Motor neuron (in vitro differentiated cells): ENCODE measurements at places on chromosomes 2 and 18. TPM values are rescaled to one million over a fixed set of nuclear protein-coding genes. Genes with fewer than 3 reads are reported as not detected.
A peak's percentile ranks its signal among the peaks of the same experiment; 100 is the strongest.

RAB6C gene
- 0.83 and 1.4 TPM in 2 replicates for total RNA-seq

SYT4 gene
- total RNA-seq = 0.28 TPM in 1 of 2 replicates, not detected in the other

C1D gene
- total RNA-seq = 24.8 and 27.7 TPM in 2 replicates

IL1B gene
- 0.26 TPM in 1 of 2 replicates, not detected in the other for total RNA-seq

GRCh38 chr18:75207310-75208154, 1.4 kb downstream of the PTGR3 start:
- no peak for ATAC-seq

DNA sequence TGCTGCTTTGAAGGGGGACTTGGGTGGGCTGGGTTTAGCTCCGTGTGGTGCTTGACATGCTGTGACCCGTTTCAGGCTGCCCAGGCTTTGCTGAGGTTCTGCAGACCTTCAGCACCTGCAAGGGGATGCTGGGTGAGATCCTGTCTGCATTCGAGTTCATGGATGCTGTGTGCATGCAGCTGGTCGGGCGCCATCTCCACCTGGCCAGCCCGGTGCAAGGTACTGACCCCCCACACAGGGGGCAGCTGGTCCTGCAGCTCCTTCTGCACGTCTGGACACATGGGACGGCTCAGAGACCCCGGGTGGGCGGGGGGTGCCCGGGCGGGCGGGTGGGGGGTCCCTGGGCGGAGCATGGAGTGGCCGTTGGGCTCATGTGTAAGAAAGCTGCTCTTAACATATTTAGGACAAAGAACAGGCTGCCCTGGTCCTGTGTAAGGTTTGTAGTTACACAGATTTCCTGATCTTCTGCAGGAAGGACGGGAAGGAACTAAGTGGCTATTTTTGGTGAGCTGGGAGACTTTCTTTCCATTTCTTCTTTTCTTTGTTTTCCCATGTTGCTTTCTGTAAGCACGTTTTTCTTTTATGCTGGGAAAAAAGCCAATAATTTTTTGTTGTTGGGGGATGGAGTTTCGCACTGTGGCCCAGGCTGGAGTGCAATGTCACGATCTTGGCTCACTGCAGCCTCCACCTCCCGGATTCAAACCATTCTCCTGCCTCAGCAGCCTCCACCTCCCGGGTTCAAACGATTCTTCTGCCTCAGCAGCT, 15.8 kb downstream of the D2HGDH start:
- ATAC-seq = no peak

- ATAC-seq = no peak
Observed at GRCh38 chr2:78351208-78351607, 674.3 kb upstream of the REG3G start.

DNA sequence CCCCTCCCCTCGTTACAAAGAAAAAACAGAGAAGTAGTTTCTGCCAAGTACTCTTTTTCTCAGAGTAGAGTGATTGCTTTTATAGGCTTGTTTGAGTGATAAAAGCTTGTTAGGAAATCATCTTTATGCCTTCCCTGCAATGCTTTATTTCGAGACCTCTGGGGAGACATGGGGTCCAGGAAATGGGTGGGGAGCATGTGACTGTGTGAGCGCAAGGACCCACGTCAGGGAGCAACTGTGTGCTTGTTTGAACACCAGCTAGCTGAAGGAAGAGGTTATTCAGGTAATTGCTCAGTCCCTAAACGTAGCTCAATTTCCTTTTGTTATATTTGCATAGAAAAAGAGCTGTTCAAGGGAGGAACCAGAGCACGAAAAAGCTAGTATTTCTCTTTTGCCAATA, 187.3 kb downstream of the FAM210A start:
- ATAC-seq = no peak

DNA sequence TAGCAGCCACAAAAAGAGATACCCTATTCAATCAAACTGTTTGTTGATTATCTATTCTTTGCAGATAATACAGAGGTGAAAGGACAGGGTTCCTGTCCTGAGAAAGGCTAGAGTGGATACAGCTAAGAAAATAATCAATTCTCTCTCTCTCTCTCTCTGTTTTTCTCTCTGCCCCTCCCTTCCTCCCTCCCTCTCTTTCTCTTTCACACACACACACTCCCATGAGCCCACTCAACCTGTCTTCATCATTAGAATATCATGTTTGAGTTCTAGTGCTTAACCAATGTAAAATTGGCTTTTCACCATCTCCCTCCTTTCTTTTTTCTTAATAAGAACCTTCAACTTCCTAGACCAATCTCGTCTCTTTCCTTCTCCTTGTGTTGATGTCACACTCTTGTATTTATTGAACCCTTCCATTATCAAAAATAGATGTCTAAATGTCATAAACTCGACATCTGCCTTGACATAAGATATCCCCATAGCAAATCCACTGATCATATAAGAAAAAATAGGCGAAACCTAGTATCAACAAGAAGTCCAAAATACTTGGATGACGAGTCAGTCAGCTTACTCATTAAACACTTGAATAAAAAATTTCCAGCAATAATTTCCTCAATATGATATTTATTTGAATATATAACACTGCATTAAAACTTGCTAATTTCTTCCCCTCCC, 42.8 kb upstream of the CYTIP start:
- ATAC-seq = no peak

GRCh38 chr2:28411166-28411755, 18.6 kb downstream of the FOSL2 start:
- no peak for ATAC-seq

DNA sequence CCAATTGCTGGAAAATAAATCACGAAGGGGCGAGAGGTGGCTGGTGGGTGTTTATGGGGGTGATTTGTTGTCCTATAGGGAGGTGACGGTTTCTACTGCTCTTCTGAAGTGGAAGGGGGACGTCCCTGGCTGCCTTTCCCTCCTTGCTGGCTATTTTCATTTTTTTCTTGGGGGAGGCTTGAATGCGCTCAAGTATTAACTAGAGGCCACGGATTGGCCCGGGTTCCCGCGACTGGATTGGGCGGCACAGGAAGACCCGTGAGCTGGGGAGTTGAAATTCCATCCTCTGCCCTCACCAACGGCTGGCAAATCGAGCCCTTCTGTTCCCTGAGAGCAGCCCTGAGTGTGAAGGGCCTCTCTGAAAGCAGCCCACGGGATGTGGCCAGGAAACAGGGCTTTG, 176.5 kb upstream of the SPRED2 start:
- no peak for ATAC-seq

GRCh38 chr18:58054041-58054781, 10.2 kb downstream of the NEDD4L start:
- ATAC-seq = no peak

DNA sequence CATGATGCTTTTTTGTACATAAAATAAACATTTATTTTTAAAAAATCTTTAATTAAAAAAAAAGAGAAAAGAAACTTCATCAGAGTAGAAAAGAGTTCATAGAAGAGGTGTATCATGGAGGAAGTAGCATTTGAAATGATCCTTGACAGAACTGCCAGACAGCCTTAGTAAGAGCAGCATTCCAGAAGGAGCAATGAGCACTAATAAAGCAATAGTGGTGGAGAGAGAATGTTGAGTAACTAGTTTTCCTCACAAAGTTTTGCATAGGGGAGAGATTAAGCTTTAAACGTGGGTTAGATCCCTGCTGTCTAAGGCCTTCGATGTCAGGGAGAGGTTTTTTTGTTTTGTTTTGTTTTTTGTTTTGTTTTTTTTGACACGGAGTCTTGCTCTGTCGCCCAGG, 29.8 kb upstream of the METTL21A start:
- ATAC-seq = no peak

GRCh38 chr18:52160636-52161035, 179.4 kb upstream of the DCC start:
- ATAC-seq = peak; percentile 45

GRCh38 chr2:127086990-127087790, 19.8 kb downstream of the BIN1 start:
- ATAC-seq = peak; percentile 74
